ENCODE measurements at places on chromosomes 7 and 10.

- no peak for DNase-seq
These were observed 479.3 kb downstream of the GLRX3 start for GRCh38 chr10:130615457-130615856.

GRCh38 chr10:64112701-64113355 is 591.6 kb downstream of the REEP3 start:
- no peak for DNase-seq

- no peak for DNase-seq
These were observed 61.7 kb upstream of the LYZL1 start for GRCh38 chr10:29227201-29227600.

GRCh38 chr7:99004216-99004615 is 125.9 kb downstream of the TRRAP start:
- DNase-seq, result no peak

DNA sequence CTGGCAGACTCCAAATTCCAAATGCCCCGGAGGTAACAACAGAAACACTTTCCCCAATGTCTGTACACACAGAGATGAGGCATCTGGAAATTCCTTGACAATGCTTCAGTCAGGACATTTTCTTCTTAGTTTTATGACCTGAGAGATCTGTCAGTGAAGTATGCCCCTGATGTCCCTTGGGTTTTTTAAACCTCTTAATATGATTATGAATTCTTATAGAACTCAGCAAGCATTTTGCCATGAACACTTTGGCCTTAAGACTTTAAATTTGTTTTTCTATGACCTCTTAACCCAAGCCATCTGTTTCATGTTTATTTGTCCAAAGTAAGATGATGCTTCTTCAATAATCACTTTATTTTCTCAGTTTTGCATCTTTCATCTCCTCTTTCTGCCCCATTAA is 1206.2 kb downstream of the GATA3 start:
- no peak for DNase-seq

- no peak for DNase-seq
These were observed 10.8 kb upstream of the PPP1R3C start for GRCh38 chr10:91643700-91644099.

Measured in stimulated activated CD4-positive, alpha-beta T cell treated with anti-CD3 and anti-CD28 coated beads, Interleukin-1b, Interleukin-23, amount 100 ng/mL, for 1 hour (primary cell).